Activated naive CD8-positive, alpha-beta T cell treated with anti-CD3 and anti-CD28 coated beads for 36 hours (primary cell): ENCODE measurements at places on chromosomes 2 and 18. TPM values are rescaled to one million over a fixed set of nuclear protein-coding genes. Genes with fewer than 3 reads are reported as not detected.

MYOM1 gene
- 0.60 TPM for total RNA-seq

GAD1 gene
- total RNA-seq, result 1.0 TPM

IL1R1 gene
- 1.2 TPM for total RNA-seq

WBP1 gene
- 19.1 TPM for total RNA-seq

SYT4 gene
- not detected for total RNA-seq

AFF3 gene
- 2.9 TPM for total RNA-seq

AGXT gene
- total RNA-seq, result not detected

TMEM163 gene
- not detected for total RNA-seq

RNF152 gene
- total RNA-seq, result 0.10 TPM

CNTNAP5 gene
- total RNA-seq, result not detected

ARHGEF33 gene
- total RNA-seq, result 0.47 TPM

COL4A3 gene
- not detected for total RNA-seq

SCN2A gene
- total RNA-seq, result 0.06 TPM

LYPD6B gene
- total RNA-seq, result not detected

ZC3H15 gene
- total RNA-seq, result 123 TPM

IL36G gene
- not detected for total RNA-seq

ANKRD29 gene
- not detected for total RNA-seq

FZD7 gene
- 0.68 TPM for total RNA-seq

CXCR4 gene
- 56.4 TPM for total RNA-seq

LDLRAD4 gene
- 27.4 TPM for total RNA-seq

UGT1A4 gene
- total RNA-seq, result not detected

CD8B2 gene
- total RNA-seq, result 4.4 TPM

YIPF4 gene
- 32.6 TPM for total RNA-seq

LIPG gene
- total RNA-seq, result 0.45 TPM

ADAM23 gene
- 0.10 TPM for total RNA-seq

DUSP19 gene
- 2.9 TPM for total RNA-seq

ANO7 gene
- 3.4 TPM for total RNA-seq

RRM2 gene
- total RNA-seq, result 424 TPM

RTKN gene
- total RNA-seq, result 1.8 TPM

CHRNG gene
- total RNA-seq, result not detected

BOLL gene
- total RNA-seq, result not detected

DPP10 gene
- not detected for total RNA-seq

APOB gene
- total RNA-seq, result not detected

RAB27B gene
- not detected for total RNA-seq

STAM2 gene
- 14.5 TPM for total RNA-seq

TLX2 gene
- total RNA-seq, result 0.12 TPM

TBR1 gene
- not detected for total RNA-seq

RSAD2 gene
- 10.0 TPM for total RNA-seq

GMPPA gene
- total RNA-seq, result 29.1 TPM

SCG2 gene
- not detected for total RNA-seq

RPRM gene
- not detected for total RNA-seq

ZSWIM2 gene
- total RNA-seq, result not detected
